Activated T-helper 1 cell treated with anti-CD3 and anti-CD28 coated beads, Interleukin-2, amount 50 U/mL, for 16 hours (primary cell): ENCODE measurements at places on chromosomes 2 and 18.

GRCh38 chr2:173989884-173990215 lies 24.7 kb upstream of the SP3 start:
- DNase-seq: no peak

DNA sequence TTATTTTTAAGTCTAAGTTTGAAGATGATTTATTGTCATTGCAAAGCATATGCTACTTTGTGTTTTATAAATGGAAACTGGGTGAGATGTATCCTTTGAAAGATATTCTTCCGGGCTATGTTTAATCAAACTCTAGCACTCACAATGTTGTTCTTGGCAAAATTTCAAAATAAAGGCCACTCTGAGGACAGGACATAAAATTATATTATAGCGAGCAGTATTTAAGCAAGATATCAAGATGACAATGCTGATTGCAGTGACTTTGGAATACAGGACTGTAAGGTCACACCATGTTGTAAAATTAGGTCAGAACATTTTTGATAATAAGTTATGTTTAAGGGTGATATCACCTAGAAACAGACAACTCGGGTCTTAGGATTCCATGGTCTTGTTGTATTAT lies 14.2 kb downstream of the RPRM start:
- DNase-seq: no peak

GRCh38 chr18:31274931-31275330 lies 43.0 kb upstream of the DSG1 start:
- DNase-seq: no peak

DNA sequence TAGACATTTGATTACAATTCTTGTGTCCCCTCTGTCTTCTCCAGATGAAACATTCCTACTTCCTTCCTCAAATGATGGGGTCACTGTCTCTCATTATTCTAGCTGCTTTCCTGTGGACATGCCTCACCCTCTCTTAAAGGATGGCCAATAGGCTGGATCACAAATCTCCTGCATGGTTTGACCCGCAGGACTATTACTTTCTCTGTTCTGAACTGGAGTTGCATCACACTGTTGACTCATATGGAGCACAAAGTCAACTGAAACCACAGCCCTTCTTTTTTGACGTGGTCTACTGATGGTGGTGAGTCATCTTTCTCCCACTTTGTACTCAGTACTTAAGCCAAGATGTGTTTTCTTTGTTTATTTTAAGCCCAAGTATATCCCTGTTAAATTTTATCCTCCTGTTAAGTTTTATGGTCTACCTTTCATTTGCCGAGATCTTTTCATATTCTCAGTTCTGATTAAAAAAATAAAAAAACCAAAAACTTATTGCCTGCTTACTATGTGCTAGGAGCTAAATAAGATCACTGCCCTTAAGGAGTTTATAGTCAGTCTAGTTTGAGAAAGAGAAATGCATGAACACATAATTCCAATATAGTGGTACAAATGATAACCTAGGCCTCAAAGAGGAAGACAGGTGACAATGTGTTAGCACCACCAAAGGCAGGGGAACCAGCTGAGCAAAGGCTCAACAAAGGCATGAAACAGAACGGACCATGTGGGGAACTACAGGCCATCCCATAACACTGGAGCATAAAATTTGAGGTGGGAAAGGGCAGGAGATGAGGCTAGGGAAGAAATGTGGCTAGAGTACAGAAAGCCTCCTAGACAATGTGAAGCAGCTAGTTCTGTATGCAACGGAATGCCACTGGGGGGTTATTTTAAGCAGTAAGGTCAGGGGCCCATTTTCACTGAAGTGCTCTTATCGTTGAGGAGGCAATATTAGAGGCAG lies 67.6 kb upstream of the ZFP36L2 start:
- DNase-seq: peak; percentile 9

DNA sequence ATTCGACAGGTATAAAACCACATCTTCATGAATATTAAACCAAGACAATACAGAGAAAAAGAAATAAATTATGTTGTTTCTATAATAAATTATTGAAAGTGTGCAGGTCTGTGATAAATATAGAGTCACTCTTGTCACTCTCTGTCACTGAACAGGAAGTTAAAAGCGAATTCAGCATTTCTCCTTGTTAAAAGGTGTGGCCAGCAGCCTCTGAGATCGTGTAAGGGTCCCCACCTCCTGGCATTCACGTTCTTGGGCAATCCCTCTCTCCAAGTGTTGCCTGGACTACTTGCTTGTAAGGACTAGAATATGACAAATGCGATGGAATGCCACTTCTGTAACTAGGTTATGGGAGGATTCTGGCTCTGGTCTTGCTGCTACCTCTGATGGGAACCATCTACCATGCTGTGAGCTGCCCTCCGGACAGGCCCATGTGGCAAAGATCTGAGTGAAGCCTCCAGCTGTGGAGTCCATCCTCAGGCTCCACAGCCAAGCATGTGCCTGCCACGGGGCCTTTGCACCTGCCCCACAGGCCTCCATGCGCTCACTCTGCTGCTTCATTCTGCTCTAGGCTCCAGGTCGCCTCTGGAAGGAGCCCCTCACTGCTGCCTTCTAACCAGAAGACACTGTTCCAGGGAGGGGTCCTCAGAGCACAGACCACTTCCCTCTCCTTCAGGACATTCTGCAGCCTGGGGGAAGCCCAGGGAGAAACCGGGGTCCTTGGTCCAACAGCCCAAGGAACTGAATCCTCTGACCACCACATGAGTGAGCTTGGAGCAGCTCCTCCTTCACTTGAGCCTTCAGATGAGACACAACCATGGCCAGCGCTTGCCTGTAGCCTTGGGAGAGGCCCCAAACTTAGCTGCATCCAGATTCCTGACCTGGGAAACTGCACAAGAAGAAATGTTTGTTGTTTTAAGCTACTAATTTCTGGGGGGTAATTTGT lies 202.9 kb upstream of the HDAC4 start:
- DNase-seq: no peak

GRCh38 chr2:145256551-145256950 lies 736.6 kb upstream of the ZEB2 start:
- DNase-seq: no peak

DNA sequence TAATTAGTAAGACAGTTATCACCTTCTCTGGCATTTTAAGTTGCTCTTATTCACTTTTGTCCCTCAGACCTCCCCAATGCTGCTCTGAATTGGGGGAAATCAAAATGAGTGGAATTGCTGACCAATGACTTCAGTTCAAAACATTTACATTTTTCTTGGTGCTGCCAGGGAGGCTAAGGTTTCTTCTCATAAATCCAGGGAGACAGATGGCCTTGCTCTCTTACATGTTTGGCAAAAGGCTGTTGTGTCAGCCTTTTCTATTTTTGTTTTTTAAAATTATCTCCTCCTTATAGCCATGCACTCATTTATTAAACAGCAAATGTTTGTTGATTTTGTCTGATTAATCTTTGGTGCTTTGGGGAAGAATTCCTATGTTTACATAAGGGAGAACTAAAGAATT lies 82.0 kb downstream of the GALNT13 start:
- DNase-seq: no peak

DNA sequence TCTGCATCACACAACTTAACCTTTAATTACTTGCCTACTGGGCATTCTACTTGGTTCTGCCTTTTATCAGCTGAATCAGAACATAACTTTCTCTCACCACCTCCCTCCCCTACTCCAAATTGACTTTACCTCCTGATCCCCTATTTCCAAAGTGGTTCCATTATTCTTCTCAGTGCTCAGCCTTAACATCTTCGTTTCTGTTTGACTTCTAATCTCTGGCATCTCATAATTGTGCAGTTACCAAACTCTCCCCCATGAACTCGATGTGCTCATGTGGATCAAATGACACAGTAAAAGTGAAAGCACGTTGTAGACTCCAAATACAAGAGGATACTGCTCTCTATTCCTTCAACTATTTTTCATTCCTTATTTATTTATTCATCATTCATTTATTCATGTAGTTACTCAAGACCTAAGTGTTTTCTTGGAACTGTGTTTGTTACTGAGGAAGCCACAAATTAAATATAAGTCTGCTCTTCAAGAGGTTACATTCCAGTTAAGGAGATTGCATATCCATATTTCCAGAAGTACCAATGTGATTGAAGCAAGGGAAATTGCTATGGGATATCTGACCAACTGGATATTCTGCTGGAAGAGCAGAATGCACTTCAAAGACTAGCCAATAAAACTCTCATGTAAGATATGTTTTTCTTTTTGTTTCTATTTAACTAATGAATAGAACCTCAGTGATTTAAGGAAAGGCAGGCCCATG lies 158.8 kb downstream of the TMEFF2 start:
- no peak for DNase-seq

DNA sequence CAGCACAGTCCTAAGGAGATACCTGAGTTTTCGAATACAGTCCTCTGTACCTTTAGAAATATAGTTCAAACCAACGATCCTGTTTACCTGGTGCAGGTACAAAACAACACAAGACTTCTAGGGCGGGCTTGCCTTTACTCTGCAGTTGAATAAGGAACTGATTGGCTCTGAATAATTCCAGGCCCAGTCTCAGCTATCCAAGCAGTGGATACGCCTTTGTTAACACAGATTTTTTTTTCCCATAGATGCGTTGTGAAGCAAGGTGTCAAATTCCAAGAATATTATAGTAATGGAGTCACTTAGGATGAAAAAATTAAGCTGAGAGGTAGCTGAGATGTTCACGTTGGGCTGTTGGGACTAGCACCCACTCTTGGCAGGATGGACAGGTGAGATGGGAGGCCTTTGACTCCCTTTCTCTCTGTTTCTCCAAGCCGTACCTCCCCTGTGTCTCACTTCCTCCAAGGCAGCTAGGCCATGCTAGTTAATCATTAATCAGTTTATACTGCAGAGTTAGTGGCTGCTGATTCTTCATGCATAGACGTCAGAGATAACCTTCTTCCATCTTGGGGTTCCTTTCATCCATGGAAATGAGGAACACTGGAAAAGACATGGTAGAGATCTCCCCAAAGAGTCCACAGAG lies 380.8 kb upstream of the ACVR2A start:
- DNase-seq: no peak

DNA sequence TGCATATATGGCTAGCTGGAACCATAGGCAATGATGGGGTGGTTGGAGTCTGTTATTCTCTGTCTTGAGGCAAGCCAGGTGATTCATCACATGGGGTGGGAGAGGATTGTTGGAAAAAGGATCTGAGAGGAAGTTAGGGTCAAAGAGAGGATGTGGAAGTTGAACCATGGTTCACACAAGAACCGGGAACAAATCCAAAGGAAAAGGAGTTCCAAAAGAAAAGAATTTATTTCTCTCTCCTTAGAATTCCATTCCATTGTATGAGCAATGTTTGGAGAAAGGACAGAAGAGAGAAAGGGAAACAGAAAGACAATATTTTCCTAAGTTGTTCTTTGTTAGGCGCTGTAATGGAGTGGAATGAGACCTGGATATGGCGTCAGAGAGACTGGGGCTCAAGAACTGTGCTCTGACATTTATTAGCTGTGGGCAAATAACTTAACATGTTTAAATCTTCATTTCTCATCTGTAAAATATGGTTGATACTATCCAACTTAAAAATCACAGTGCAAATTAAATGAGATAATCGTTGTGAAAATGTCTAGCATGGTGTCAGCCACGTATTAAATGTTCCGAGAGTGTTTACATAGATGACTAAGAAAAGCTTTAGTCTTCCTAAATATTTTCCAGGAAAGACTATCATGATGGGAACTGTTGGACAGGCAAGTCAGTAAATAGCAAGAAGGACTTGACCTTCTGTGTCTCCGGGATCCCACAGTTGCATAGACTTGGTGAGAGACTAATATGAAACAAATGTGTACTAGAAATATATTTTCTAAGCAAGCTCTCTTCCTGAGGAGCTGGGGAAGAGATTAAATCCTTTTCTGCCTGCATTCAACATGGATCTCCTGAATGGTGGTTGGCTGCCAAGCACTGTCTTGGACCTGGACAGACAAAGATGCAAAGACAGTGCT lies 71.4 kb downstream of the TRIB2 start:
- no peak for DNase-seq

DNA sequence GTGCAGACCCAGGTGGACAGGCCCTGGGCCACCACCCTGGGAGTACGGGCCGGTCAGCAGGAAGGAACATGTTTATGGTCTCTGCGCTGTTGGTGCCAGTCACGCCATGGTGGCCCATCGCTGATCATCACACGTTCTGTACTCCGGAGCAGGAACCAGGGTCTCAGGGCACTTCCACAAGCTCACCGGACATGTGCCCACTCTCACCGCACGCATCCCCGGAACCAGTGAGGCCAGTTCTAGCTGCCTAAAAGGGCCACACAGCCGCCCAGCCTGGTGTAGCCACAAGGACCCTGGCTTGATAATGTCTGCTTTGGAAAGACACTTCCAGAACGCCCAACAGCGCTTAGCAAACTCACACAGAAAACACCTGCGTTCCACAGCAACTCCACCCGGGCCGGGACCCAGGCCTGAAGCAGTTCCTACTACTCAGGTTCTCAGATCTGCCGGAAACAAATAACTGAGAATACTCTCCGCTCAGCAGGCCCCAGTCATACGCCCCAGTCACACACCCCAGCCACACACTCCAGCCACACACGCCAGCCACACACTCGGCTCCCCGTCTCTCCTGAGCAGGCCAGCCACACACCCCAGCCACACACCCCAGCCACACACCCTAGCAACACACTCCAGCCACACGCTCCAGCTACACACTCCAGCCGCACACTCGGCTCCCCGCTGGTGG lies 123.3 kb downstream of the HDAC4 start:
- no peak for DNase-seq

DNA sequence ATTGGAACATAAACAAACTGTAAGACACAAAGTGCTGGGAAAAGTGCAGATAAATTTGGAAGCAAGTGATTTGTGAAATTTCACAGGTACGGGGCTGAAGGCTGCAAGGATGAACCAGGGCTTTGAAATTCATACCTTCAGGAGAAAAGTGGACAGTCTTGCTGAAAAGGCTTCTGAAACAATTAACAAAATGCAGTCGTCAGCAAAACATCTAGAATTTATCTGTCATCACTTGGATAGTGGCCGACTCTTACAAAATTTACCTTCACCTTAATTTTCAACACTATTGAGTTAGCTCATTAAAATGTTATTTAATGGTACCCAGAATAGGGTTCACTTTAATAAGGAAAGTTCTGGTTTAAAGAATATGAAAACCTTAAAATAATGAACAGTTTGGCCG lies 138.3 kb downstream of the SNTG2 start:
- DNase-seq: no peak

DNA sequence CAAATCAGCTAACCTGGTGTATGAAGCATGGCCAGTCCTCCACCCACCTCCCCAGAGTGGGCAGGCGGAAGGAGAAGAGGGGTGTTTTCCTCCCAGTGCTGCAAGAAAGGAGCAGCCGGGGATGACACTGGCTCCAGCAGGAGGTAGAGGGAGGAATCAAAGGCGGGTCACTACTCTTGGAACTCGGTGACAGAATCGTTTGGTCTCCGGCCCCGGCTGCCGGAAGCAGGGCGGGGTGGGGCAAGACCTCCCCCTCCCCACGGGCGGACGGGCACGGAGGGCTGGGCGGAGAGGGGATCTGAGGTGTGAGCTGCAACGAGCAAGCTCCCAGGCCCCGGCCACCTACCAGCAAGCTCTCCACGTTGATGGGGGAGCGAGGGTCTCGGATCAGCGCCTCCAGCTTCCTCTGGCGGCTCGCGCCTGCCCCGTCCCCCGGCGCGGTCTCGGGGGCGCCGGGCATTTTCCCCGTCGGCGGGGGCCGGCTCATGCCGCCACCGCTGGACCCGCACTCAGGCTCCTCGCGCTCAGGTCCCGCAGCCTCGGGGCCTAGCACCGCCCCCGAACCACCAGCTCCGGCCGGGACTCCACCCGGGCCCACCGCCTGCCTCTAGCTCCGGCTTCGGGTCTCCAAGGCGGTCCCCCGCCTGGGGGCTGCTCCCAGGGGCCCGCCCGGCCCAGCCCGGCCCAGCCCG lies 640 bp downstream of the ROCK2 start:
- peak; percentile 10 for DNase-seq
